ENCODE measurements at places on chromosomes 16 and 17.

GRCh38 chr16:72878301-72879269 lies 169.3 kb downstream of the ZFHX3 start:
- ATAC-seq: peak; percentile 26

DNA sequence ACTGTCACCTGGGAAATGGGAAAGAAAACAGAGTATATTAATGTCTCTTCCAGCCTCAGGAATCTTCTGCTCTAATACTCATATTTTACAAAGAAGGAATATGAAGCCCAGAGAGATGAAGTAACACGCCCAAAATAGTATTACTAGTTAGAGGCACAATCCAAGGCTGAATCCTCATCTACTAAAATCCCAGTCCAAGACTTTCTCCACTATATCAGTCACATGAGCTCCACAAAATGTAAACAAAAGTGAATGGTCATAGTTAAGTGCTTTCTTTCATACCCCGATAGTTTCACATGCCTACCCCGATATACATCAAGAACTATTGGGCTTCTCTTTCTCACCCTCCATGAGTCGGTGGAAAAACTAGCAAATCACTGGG lies 965 bp downstream of the INTS2 start:
- ATAC-seq: no peak

DNA sequence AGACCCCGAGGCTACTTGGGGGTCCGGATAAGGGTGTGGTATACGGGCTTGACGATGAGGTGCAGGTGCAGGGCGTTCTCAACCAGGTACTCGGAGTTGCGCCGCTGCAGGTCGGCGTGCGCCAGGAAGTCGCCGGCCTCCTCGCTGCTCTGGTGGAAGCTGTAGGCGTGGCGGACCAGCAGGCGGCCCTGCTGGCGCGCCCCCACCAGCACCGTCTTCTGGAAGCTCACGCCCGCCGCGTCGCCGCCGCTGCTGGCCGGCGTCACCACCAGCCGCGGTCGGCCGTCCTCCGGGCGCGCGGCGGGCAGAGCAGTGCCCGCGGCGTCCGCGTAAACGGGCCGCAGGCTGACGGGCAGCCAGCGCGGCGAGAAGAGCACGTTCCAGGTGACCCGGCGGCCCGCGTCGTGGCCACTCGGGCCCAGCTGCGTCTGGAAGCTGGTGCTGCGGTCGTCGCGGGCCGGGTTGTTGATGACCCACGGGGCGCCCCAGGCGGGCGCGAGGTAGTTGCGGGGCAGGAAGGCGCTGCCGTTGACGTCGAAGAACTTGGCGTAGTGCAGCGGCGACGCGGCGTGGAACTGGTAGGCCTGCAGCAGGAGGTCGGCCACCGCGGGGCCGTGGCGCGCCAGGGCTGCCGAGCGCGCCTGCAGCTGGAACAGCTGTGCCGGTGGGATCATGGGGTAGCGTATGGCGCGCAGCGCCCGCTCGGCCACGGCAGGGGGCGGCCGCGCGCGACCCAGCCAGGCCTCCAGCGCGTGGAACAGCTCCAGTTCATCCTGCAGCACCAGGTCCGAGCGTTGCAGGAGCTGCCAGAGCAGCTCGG lies 4.8 kb downstream of the BTBD17 start:
- ATAC-seq: no peak

- no peak for ATAC-seq
Observed at GRCh38 chr17:78122216-78122930, 6.2 kb downstream of the TMC6 start.

- ATAC-seq: no peak
Observed at GRCh38 chr16:68636064-68636560, 9.0 kb upstream of the CDH3 start.

DNA sequence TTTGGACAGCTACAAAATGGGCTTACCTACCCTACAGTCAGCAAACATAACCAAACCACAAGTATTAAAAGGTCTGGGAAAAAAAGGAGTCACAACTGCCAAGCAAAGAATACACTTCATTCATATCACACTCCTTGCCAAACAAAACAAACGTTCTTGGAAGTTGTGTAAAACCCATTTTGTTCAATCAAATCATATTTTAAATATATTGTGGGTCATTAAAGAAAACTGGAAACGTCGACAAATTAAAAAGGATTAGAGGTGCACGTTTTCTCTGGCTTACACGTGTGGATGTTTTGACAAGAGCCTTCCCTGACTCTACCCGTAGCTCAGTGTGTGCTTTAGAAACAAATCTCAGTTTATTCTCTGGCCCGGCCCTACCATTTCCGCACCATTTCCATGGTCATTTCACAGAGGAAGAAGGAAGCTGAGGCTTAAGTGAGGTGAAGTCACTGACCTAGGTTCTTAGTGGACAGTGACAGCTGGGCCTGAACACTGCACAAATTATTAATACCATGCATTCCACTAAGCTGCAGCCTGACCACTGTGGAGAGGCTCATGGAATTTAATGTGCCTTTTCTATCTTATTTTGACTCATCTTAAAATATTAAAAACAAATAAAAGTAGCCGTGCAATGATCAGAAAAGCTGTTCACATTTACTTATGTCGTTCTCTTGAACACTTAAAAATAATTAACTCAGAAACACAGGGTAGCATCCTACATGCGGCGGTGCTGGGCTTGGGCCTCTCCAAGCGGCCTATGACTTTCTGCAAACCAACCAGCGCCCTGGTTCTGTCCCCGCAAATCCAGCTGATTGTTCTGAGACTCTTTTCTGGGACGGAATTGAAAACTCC lies 968 bp downstream of the CEP112 start:
- ATAC-seq: peak; percentile 75

GRCh38 chr16:59052231-59052630 lies 318.1 kb upstream of the GOT2 start:
- no peak for ATAC-seq

GRCh38 chr16:14476183-14476582 lies 153.9 kb downstream of the PARN start:
- no peak for ATAC-seq

DNA sequence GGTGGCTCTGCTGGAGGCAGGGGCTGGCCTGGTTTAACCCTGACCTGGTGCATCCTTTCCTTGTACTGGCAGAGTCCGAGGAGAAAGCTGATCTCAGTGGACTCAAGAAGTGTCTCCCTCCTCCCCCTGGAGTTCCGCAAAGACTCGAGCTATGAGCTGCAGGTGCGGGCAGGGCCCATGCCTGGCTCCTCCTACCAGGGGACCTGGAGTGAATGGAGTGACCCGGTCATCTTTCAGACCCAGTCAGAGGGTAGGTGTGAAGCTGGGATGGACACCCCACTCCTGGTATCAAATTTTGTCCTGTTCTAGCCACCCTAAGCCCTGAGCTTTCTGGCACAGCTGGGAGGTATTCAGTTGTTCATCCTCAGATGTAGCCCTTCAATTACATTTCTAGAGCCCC lies 42.5 kb downstream of the IL21R start:
- ATAC-seq: no peak

DNA sequence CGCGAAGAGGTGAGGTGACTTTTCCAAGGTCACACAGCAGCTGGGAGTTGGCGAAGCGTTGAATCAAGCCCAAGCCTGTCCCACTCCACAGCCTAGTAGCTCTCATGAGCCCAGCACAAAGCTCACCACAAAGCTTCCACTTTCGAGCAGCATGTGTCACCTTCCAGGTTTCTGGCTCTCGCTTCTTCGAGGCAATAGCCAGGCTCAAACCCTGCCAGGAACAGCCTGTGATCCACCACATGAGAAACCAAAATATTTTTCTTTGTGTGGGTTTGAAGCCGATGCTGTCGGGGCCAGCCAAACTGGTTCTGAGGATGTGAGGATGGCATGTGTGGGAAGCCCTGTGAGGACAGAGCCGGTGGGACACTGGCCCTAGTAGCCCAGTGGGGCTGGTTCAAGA lies 68.1 kb downstream of the COG7 start:
- no peak for ATAC-seq

- no peak for ATAC-seq
Observed at GRCh38 chr16:67336648-67337047, 10.0 kb downstream of the LRRC36 start.

DNA sequence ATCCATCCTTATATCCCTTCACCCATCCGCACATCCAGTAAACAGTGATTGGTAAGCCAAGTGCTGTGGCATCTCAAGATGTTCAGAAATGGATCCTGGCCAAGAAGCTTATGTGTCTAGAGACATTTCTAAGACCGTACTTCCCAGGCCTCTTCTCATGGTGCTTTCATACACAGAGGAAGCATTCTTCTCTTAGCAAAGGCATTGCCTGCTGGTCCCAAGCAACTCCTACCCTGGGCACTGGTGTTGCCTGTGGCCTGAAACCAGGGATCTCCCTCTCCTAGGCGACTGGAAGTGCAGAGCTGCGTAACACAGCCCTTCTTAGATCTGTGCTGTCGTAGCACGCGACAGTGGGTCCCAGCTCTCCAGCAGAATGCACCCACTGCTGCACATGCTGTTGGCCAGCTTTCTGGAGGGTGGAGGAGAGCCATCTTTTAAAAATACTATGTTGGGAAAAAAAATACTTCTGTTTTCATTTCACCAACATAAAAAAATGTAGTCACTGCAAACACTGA lies 182.9 kb downstream of the CCDC182 start:
- no peak for ATAC-seq

DNA sequence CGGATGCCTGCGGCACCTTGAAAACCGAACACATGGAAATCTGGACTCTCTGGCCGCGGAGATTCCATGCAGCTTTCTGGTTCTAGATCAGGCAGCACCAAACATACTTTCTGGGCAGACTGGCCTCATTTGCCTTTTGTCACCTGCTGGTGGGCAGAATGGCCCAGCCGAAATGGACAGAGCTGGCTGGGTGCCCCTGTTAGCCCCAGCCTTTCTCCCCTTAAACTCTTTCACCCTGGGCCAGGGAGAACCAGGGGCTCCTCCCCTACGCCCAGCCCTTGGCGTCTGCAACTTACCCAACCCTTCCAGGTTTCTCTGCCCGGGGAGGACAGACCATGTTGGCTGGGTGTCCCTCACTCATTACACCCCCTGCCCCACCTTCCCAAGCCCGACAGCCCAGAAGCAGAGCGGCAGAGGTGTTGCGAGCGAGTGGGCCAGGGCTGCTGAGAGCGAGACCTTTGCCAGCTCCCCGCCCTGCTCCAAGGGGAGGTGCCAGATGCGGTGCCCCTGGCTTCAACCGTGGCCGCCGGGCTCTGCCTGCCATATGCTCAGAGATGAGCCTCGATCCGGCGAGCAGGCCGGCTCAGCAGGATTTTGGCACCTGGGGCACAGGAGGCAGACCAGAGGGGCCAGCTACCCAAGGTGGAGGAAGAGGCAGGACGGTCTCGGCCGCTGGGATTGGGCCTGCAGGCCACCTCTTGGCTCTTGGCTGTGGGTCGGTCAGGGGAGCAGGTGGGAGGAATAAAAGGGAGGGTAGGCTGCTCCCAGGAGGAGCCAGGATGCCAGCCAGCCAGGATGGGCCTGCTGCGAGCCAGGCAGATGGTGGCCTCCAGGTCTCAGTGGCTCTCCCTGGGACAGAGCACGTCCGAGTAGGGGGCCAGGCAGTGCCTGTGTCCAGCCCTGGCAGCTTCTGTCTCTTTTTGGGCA lies 191.3 kb downstream of the NTN1 start:
- no peak for ATAC-seq

- ATAC-seq: peak; percentile 66
Observed at GRCh38 chr17:71922439-71922838, 198.4 kb upstream of the SOX9 start.

- ATAC-seq: no peak
Observed at GRCh38 chr17:72837335-72837734, 255.2 kb downstream of the SLC39A11 start.

GRCh38 chr17:80785477-80786178 lies 206.0 kb upstream of the CHMP6 start:
- ATAC-seq: no peak

- peak; percentile 71 for ATAC-seq
Observed at GRCh38 chr17:78168242-78168902, at the start of gene SYNGR2. Gene SYNGR2, plus strand, starts transcription at chr17:78168581. Its CDS starts 36 bp downstream, at chr17:78168617.

DNA sequence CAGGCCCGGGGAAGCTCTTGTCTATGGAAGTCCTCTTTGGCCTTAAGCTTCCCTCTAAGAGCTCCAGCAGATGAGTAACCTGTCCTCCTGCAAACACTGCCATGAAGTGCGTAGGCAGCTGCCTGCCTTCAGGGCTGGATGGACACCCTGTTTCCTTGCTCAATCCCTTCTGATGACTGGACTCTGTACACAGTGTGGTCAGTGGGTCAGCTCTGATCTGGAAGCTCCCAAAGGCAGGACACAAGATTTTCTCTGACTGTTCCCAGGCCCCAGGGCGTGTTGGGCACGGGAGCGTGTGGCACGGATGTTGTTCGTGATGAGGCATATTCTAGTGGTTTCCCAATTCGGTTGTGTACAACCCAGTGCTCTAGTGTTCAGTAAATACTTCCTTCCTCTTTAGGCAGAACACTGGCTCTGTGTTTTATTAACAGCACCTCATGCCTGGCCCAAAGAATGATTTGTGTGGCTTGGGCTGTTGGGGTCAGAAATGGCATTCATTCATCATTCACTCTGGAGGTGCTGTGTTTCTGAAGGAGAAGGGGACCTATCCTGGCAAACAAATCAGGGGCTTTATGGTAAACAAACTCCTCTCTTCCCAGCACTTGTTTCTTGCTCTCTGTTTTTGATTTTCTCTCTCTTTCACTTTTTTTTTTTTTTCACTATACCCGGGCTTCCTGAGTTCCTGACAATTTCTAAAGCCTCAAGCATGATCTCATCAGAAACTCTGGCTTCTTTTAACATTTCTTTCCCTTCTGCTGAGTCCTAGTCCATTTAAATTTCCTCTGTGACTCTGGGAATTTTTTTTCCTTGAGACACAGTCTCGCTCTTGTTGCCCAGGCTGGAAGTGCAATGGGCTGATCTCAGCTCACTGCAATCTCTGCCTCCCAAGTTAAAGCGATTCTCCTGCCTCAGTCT lies 12.0 kb upstream of the RNF157 start:
- peak; percentile 39 for ATAC-seq

DNA sequence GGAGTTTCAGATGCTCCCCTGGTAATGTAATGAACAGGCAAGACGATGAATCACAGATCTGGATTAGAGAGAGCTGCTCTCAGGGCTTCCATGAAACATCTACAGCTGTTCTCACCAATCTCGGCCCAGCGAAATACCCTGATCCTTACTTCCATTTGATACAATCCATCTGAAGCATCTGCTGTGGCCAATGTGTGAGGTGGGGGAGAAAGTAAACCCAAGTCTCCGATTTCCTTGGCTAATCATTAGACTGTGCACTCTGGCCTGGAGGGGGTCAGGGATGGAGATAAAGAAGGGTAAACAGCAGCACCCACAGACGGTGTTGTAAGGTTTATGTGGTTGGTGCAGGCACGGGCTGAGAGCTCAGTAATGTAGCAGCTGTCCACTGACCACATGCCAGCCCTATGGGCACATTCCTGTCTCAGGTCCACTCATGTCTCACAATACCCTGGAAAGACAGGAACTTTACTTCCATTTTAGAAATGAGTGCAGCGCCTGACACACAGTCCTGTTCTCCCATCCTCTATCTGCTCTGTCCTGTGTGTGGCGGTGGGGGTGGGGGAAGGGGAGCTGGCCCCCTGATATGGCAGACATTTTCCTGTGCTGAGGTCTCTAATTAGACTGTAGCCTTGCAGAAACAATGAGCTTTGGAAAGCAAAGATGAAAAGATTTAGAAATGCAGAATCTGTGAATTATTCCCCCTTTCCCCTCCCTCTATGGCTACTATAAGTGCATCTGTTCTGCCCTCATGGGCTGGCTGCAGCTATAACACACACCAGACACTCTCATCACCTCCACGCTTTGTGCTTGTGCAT lies 48.3 kb upstream of the ERN1 start:
- peak; percentile 78 for ATAC-seq

GRCh38 chr16:89093602-89094251 lies at the start of gene ACSF3:
Gene ACSF3, plus strand, starts transcription at chr16:89093852. Its CDS starts 6,830 bp downstream, at chr16:89100682.
- ATAC-seq: peak; percentile 84

Data from SK-N-SH treated with all-trans-retinoic acid at 6 μM for 48 hours (cell line).